ENCODE measurements at places on chromosomes 3 and 15.

GRCh38 chr3:144523396-144523795 lies 551.8 kb downstream of the DIPK2A start:
- no peak for DNase-seq

DNA sequence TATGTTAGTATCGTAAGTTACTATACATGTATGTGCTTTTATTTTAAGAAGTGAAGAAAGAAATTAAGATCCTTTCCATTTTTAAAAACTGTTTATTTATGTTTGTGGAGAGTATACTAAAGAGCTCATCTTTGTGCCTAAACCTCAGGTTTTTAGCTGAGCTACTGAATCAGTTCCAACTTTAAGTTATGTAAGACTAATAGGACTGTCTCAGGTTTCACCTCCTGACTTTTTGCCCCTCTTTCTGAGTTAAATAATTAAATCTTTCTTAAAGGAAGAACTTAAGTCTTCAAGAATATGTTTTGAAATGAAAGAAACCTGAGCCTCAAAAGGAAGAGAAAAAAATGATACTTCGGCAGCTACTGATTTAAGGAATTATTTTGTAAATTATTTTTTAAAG lies 2.6 kb downstream of the SLMAP start:
- no peak for DNase-seq

GRCh38 chr3:197590313-197590962 lies 34.7 kb upstream of the BDH1 start:
- no peak for DNase-seq

- DNase-seq = no peak
Observed at GRCh38 chr3:133121450-133121849, 83.3 kb downstream of the TMEM108 start.

- no peak for DNase-seq
Observed at GRCh38 chr3:173869766-173870165, 472.2 kb downstream of the NLGN1 start.

- DNase-seq = no peak
Observed at GRCh38 chr15:74055804-74056203, 26.5 kb downstream of the GOLGA6A start.

DNA sequence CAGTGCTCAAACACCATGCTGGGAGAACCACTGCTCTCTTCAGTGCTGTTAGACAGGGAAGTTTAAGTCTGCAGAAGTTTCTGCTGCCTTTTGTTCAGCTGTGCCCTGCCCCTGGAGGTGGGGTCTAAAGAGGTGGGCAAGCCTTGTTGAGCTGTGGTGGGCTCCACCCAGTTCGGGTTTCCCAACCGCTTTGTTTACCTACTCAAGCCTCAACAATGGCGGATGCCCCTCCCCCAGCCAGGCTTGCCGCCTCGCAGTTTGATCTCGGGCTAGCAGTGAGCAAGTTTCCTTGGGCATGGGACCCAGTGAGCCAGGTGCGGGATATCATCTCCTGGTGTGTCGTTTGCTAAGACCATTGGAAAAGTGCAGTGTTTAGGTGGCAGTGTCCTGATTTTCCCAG lies 670.2 kb upstream of the ALCAM start:
- DNase-seq = no peak

- no peak for DNase-seq
Observed at GRCh38 chr15:92123962-92124656, 269.6 kb upstream of the ST8SIA2 start.

GRCh38 chr3:73291541-73291940 lies 230.1 kb downstream of the EBLN2 start:
- no peak for DNase-seq

- no peak for DNase-seq
Observed at GRCh38 chr3:39376959-39377634, 6.1 kb upstream of the SLC25A38 start.
